ENCODE measurements at places on chromosomes 16 and 17.
A peak's percentile ranks its signal among the peaks of the same experiment; 100 is the strongest.

GRCh38 chr17:83204230-83204725 is 124.9 kb downstream of the METRNL start:
- peak; percentile 14 for DNase-seq

GRCh38 chr17:42872251-42872965 is 21.4 kb downstream of the AOC3 start:
- no peak for DNase-seq

DNA sequence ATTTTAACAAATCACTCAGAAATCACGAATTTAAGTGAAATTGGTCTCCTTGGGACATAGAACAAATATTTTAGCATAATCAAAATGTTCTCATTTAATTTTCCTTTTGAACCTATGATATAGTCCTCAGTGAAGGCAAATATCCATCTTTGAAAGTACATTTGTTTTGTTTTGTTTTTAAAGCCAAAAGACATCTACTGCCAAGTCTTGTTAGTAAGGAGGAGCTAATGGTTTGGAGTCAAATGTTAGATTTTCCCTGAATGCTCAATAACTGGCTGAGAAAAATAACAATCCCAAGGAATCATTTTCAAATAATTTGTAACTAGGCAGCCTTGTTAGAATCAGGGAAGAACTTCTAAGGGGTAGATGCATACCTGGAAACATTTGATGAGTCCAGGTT is 302.9 kb upstream of the MAF start:
- DNase-seq, result no peak

- no peak for DNase-seq
Measured at GRCh38 chr17:82894389-82894788, 54.6 kb upstream of the ZNF750 start.

DNA sequence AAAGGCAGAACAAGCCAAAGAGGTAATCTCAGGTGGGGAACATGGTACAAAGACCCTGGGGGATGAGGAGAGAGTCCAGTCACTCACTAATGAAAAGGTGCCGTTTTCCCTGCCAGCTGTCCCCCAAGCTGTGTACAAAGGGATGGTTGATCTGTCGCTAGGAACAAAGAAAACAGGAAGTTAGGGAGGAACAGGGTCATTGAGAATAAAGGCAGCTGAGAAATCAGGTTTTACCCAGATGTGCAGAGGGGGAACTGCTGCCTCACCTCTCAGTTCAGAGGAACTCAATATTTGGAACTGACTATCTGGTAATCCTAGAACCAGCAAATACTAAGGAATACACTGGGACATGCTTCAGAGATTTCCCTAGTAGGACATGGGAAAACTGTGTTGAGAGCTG is 1.5 kb downstream of the RSKR start:
- DNase-seq, result no peak

Measured in activated T-cell treated with anti-CD3 and anti-CD28 coated beads, Interleukin-2, amount 50 U/mL, for 48 hours (primary cell).